ENCODE measurements at places on chromosomes 6 and 20. TPM values are rescaled to one million over a fixed set of nuclear protein-coding genes. Genes with fewer than 3 reads are reported as not detected.

- H3K36me3 ChIP-seq = peaks cover 22% of the 10 kb centered on the region
- no peak for DNase-seq
- peak overlapping the region; percentile 82 for H3K27ac ChIP-seq
- H3K27me3 ChIP-seq = peaks cover 5% of the 10 kb centered on the region
- H3K4me3 ChIP-seq = peak overlapping the region; percentile 52
These were observed 649 bp upstream of the LRRC73 start for GRCh38 chr6:43510827-43511163.

Gene CST9L
- total RNA-seq = not detected

- peaks cover 17% of the 10 kb centered on the region for H3K36me3 ChIP-seq
- no peaks in the 10 kb centered on the region for H3K4me1 ChIP-seq
- DNase-seq = no peak
- H3K27ac ChIP-seq = no peak overlapping the region
- H3K4me3 ChIP-seq = no peak overlapping the region
- no peaks in the 10 kb centered on the region for H3K27me3 ChIP-seq
These were observed 283.0 kb downstream of the TSHZ2 start for GRCh38 chr20:53255102-53255710.

- no peak overlapping the region for H3K4me3 ChIP-seq
- no peak overlapping the region for H3K27ac ChIP-seq
- no peaks in the 10 kb centered on the region for H3K27me3 ChIP-seq
- DNase-seq = no peak
- H3K4me1 ChIP-seq = no peaks in the 10 kb centered on the region
- peaks cover 4% of the 10 kb centered on the region for H3K36me3 ChIP-seq
These were observed 26.1 kb downstream of the NKX2-4 start for GRCh38 chr20:21371193-21371592.

Gene TREML2
- total RNA-seq = not detected

DNA sequence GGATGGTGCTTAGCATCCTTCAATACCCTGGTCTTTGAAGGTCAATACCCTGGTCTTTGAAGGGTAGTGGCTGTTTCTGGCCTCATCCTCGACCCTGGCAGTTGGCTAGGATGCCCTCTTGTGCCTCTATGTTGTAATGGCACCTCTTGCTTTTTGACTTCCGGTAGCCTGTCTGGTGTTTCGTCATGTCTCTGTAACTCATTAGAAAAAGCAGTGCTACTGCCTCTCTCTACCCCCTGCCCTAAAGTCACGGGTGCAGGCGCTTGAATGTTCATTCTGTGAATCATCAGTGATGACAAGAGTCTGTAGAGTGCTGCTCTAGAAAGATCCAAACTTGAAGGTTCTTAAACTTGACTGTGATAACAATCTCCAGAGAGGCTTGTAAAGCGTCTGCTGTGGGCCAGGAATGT, 28.3 kb downstream of the RSPO4 start:
- no peaks in the 10 kb centered on the region for H3K36me3 ChIP-seq
- H3K4me1 ChIP-seq = no peaks in the 10 kb centered on the region
- H3K27ac ChIP-seq = no peak overlapping the region
- no peaks in the 10 kb centered on the region for H3K27me3 ChIP-seq

Gene CLIC1
- total RNA-seq = 440 TPM

GRCh38 chr20:63252284-63252711, 2.0 kb downstream of the NKAIN4 start:
- no peaks in the 10 kb centered on the region for H3K36me3 ChIP-seq
- H3K4me1 ChIP-seq = peaks cover 17% of the 10 kb centered on the region
- no peak overlapping the region for H3K27ac ChIP-seq
- H3K4me3 ChIP-seq = no peak overlapping the region

DNA sequence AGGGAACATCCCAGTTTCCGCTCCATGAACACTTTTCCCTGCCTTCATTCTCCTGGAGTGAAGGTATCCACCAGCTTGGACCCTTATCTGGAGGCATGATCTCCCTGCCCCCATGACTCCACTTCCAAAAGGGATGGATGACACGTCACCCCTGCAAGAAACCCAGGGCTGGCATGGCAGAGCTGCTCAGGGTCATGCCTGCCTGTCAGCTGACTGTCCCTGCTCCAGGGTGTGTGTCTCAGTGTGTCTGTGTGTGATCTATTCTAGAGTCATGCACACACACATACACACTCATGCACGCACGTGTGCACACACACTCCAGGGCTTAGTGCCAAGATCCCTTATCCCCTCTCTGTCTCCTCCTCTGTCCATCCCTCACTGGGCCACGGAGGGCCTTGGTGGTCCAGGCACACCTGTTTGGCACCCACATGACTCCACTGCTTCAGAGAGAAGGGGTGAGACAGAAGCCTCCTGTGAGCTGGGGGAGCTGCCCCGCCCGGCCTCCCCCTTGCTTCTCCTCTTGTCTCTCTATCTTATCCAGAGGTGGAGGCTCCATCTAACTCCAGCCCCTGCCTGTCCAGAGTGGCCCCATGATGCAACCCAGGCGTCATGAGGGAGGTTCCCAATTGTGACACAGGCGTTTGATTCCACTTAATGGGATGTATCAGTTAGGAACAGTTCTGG, 290.9 kb downstream of the CDC5L start:
- no peaks in the 10 kb centered on the region for H3K36me3 ChIP-seq
- H3K27ac ChIP-seq = no peak overlapping the region
- H3K4me1 ChIP-seq = no peaks in the 10 kb centered on the region

GRCh38 chr6:168886964-168887363, 366.7 kb downstream of the THBS2 start:
- H3K4me3 ChIP-seq = no peak overlapping the region
- no peaks in the 10 kb centered on the region for H3K36me3 ChIP-seq
- H3K4me1 ChIP-seq = peaks cover 3% of the 10 kb centered on the region
- H3K27ac ChIP-seq = no peak overlapping the region
- DNase-seq = no peak

GRCh38 chr6:166318649-166319600, 10.7 kb upstream of the PRR18 start:
- H3K4me1 ChIP-seq = no peaks in the 10 kb centered on the region
- H3K27me3 ChIP-seq = no peaks in the 10 kb centered on the region
- no peak overlapping the region for H3K27ac ChIP-seq
- H3K36me3 ChIP-seq = peaks cover 11% of the 10 kb centered on the region
- no peak overlapping the region for H3K4me3 ChIP-seq
- no peak for DNase-seq

- no peak overlapping the region for H3K27ac ChIP-seq
- no peaks in the 10 kb centered on the region for H3K27me3 ChIP-seq
- no peak overlapping the region for H3K4me3 ChIP-seq
- H3K36me3 ChIP-seq = no peaks in the 10 kb centered on the region
- DNase-seq = no peak
These were observed 18.6 kb upstream of the RNF217 start for GRCh38 chr6:124943658-124944057.

GRCh38 chr6:167788563-167788903, 38.2 kb upstream of the AFDN start:
- H3K36me3 ChIP-seq = no peaks in the 10 kb centered on the region
- no peak overlapping the region for H3K4me3 ChIP-seq
- DNase-seq = no peak
- no peaks in the 10 kb centered on the region for H3K27me3 ChIP-seq
- no peak overlapping the region for H3K27ac ChIP-seq

DNA sequence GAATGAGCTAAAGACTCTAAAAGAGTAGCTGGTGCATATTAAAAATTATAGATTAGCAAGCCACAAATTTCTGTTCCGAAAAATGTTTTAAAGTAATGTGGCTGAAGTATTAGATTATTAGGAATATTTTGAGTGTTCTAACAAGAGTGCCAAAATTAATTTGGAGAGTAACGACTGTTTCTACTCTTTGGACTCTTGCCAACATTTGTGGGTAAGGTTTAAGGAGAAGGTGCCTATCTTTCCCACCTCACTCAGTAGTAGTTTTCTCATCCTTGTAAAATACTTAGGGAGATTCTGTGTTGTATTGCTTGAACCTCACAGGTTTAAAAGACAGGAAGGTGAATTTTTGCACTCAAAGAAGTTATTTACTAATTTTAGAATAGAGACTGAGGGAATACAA, 5.0 kb downstream of the HSF2 start:
- H3K36me3 ChIP-seq = no peaks in the 10 kb centered on the region
- H3K4me3 ChIP-seq = no peak overlapping the region
- peaks cover 22% of the 10 kb centered on the region for H3K4me1 ChIP-seq

DNA sequence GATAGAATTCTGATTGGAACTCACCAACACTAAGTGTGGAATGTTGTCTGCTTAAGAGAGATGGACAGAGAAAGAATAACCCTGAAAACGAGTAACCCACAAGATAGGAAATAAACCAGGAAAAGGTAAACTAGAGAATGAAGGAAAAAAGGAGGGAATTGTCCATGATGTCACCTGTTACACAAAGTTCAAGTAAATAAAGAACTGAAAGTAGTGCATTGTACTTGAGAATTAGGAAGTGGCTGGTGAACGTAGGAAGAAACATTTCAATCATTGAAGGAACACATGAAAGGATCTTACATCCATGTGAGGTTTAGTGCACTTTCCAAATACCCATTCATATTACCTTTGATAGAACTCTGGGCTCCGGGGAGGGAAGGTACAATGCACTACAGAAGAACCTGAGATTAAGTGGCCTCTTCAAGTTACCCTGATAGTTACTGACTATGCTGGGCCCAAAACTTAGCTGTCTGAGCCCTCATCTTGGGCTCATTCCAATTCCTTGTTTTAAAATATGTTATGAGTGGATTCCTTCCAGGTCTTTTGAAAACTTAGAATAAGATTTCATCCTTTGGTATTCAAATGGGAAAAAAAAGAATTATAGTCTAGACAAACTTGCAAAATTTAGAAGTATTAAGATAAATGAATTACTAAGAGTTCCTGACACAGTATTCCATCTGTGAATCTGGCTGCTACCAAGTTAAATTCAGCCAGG, 1.1 kb upstream of the STX7 start:
- H3K36me3 ChIP-seq = no peaks in the 10 kb centered on the region
- peak overlapping the region; percentile 87 for H3K4me3 ChIP-seq
- no peak for DNase-seq
- H3K4me1 ChIP-seq = peaks cover 16% of the 10 kb centered on the region

DNA sequence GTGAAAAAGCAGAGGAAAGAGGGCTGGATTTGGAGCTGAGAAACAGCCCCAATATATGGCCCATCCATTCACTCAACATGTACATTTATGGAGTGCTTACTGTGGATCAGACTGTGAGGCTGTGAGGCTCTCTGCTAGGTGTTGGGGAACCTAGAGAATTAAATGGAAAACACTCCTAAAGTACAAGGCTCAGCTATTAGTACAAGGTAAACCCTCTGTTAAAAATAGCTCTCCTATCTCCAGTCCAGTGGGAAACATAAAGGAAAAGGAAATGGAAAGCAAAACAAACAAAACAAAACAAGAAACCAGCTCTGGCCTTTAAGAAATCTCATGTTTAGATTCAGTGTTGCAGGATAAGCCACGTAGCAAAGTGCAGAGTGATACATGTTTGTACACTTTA, 35.0 kb downstream of the LY86 start:
- H3K27ac ChIP-seq = no peak overlapping the region
- DNase-seq = no peak
- H3K27me3 ChIP-seq = no peaks in the 10 kb centered on the region
- H3K4me3 ChIP-seq = no peak overlapping the region
- H3K36me3 ChIP-seq = no peaks in the 10 kb centered on the region

DNA sequence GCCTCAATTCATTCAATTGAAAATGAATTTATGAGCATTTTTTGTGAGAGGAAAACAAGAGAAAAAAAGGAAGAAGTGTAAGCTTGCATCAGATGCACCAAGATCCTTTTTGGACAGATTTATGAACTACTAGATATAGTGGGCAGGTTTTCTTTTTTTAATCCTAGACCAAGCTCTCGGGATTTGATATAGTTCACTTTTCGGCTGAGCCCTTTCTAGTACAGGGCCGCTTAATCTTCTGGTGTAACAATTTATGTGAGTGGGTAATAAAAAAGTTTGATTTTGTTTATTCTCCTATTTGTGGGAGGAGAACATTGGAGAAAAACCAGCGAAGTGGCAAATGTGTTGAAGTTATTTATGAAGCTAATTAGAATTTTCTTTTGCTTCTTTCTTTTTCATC, 538.0 kb downstream of the UTRN start:
- no peak overlapping the region for H3K4me3 ChIP-seq
- no peak overlapping the region for H3K27ac ChIP-seq
- H3K36me3 ChIP-seq = peaks cover 49% of the 10 kb centered on the region
- H3K4me1 ChIP-seq = no peaks in the 10 kb centered on the region

GRCh38 chr20:4090756-4091489, 75.6 kb upstream of the RNF24 start:
- H3K4me3 ChIP-seq = no peak overlapping the region
- H3K27me3 ChIP-seq = no peaks in the 10 kb centered on the region
- H3K27ac ChIP-seq = no peak overlapping the region
- DNase-seq = no peak
- no peaks in the 10 kb centered on the region for H3K4me1 ChIP-seq

Gene DDRGK1
- 64.0 TPM for total RNA-seq

Gene LY6G6D
- total RNA-seq = not detected

DNA sequence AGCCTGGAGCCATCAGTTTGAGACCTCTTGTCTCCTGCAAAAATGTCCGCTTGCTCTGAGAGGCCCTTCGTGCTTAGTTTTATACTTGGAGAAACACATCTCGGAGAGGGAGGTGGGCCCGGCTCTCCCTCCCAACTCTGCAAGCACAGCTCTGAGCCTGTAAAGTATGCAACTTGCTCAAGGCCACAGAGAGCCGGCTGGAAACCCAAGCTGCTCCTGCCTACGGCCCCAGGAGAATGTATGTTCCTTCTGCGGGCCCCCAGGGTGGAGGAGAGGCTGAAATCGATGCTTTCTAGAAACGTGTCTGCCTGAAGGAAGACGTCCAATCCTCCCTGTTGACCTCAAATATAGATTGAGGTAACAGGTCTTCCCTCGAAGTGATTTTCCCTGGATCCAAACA, 205.4 kb downstream of the PREX1 start:
- no peak overlapping the region for H3K27ac ChIP-seq
- peaks cover 26% of the 10 kb centered on the region for H3K36me3 ChIP-seq
- DNase-seq = no peak
- no peak overlapping the region for H3K4me3 ChIP-seq

- no peak overlapping the region for H3K4me3 ChIP-seq
- no peak overlapping the region for H3K27ac ChIP-seq
- H3K36me3 ChIP-seq = no peaks in the 10 kb centered on the region
- no peaks in the 10 kb centered on the region for H3K27me3 ChIP-seq
- no peak for DNase-seq
- H3K4me1 ChIP-seq = no peaks in the 10 kb centered on the region
These were observed 411.0 kb downstream of the C6orf118 start for GRCh38 chr6:164898412-164898811.

DNA sequence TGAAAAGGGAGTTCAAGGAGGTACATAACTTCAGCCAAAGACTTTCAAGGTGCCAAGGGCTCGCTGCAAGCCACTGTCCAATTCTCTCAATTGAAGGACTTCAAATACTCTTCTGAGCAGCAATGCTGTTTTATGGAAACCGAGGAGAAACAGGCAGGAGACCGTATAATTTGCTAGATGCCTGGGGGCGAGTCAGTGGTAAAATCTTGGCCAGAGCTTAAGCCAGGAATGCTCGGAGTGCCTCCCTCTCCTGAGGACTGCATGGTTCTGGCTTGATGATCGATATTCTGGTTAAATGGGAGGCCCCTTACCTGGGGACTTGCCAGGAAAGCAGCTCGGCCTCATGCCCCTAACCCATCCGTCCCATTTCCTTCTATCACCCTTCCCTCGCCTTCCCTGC, 35.8 kb upstream of the NOP56 start:
- H3K4me1 ChIP-seq = no peaks in the 10 kb centered on the region
- no peak overlapping the region for H3K4me3 ChIP-seq
- no peak overlapping the region for H3K27ac ChIP-seq
- no peak for DNase-seq
- no peaks in the 10 kb centered on the region for H3K27me3 ChIP-seq
- no peaks in the 10 kb centered on the region for H3K36me3 ChIP-seq
